ENCODE measurements at places on chromosomes 7 and 10.

GRCh38 chr7:41624818-41625217, 78.1 kb downstream of the INHBA start:
- no peak for DNase-seq

DNA sequence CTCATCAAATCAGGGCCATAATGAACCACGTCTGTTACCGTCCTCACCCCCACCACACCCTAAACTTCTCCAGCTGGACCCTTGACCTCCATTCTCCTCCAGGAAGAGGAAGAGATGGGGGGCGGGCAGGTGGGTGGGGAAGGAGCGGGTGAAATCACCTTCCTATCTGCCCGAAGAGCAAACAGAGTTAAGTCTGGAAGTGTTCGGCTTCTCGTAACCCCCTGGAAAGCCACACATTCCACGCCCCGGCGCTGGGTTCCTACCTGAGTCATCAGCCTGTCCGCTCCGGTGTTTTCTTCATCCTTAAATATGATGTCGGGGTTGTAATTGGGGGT, 736 bp downstream of the SHH start:
- no peak for DNase-seq

GRCh38 chr10:46550795-46551700, 5.4 kb downstream of the GPRIN2 start:
- DNase-seq: no peak

GRCh38 chr7:158274996-158275395, 312.6 kb downstream of the PTPRN2 start:
- no peak for DNase-seq

DNA sequence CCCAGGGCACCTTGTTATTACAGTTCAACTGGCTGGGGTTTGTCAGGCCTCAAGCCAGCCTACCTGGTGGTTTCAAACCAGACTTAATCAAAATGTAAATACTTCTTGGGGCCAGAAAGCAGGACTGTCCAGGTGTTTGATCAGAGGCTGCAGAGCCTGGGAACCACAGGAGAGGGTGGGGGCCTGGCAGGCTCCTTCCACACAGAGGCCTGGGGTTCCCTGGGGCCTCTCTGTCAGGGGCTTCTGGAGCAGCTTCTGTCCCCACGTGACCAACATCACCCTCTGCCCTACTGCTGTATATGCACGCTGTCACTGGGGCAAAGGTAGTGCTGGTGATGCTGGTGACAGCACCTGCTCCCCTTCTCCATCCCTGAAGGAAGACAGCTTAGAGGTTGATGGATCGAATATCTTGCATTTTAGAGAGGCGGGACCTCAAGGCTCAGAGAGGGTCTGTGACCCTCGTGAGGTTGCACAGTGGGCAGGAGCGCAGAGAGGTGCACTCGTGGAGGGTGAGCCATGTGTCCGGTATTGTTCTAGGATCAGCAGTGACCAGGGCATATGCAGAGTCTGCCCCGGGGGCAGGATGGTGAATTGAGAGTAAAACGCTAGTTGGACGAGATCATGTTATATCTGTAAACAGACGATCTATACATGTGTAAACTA, 95.4 kb downstream of the GRK5 start:
- no peak for DNase-seq

Measured in NCI-H446 treated with DMSO at 0.1 percent for 48 hours (cell line).